Activated T-cell treated with anti-CD3 and anti-CD28 coated beads, Interleukin-2, amount 50 U/mL, for 72 hours (primary cell): ENCODE measurements at places on chromosomes 4 and X. TPM values are rescaled to one million over a fixed set of nuclear protein-coding genes. Genes with fewer than 3 reads are reported as not detected.

- H3K27ac ChIP-seq = no peak overlapping the region
- no peaks in the 10 kb centered on the region for H3K36me3 ChIP-seq
Observed at GRCh38 chrX:86149119-86149518, 868 bp downstream of the DACH2 start.

GRCh38 chr4:173878701-173879100 lies 348.7 kb upstream of the HAND2 start:
- H3K27me3 ChIP-seq = no peaks in the 10 kb centered on the region
- H3K36me3 ChIP-seq = no peaks in the 10 kb centered on the region
- H3K4me1 ChIP-seq = no peaks in the 10 kb centered on the region

DNA sequence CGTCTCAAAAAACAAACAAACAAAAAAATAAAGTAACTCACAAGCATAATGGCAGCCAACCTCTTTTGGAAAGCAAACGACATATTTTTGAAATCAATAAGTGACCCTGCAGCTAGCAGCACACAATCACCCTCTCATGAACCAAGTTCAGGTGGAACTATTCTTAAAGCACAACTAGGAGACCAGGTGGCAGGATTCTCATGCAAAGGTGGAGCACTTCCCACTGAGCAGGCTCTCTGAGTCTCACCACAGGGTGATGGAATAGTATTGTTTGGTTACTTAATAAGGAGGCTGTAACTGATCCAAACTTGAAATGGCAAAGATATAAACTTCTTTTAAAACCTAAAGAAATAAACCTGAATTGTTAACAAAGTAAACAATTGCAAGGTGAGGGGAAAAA lies 1293.1 kb downstream of the PCDH19 start:
- no peak for DNase-seq
- H3K4me1 ChIP-seq = no peaks in the 10 kb centered on the region
- H3K27me3 ChIP-seq = no peaks in the 10 kb centered on the region
- no peak overlapping the region for H3K27ac ChIP-seq
- no peaks in the 10 kb centered on the region for H3K36me3 ChIP-seq

DNA sequence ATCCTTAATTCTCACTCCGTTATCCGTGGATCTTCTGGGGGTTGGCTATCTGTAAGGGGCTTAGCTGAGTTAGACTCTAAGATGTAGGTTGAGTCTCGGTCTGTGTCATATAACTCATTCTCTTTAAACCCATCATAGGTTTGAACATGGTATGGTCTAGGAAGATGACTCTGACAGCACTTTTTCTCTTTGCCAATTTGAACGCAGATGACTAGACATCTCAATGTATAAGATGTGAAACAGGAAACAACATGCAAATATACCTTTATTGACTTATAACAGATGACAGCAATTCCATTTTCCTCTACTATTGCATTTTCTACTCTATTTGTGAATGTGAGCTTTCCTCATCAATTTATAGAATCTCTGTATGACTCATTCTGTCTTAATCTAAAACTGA lies 634.8 kb upstream of the MAGEB2 start:
- H3K27ac ChIP-seq = no peak overlapping the region
- H3K36me3 ChIP-seq = no peaks in the 10 kb centered on the region
- H3K27me3 ChIP-seq = no peaks in the 10 kb centered on the region
- no peak for DNase-seq
- no peaks in the 10 kb centered on the region for H3K4me1 ChIP-seq

Gene CT45A3
- total RNA-seq = not detected

Gene SLC16A2
- total RNA-seq = 0.30 TPM
